ENCODE measurements at places on chromosomes 13 and 19.

DNA sequence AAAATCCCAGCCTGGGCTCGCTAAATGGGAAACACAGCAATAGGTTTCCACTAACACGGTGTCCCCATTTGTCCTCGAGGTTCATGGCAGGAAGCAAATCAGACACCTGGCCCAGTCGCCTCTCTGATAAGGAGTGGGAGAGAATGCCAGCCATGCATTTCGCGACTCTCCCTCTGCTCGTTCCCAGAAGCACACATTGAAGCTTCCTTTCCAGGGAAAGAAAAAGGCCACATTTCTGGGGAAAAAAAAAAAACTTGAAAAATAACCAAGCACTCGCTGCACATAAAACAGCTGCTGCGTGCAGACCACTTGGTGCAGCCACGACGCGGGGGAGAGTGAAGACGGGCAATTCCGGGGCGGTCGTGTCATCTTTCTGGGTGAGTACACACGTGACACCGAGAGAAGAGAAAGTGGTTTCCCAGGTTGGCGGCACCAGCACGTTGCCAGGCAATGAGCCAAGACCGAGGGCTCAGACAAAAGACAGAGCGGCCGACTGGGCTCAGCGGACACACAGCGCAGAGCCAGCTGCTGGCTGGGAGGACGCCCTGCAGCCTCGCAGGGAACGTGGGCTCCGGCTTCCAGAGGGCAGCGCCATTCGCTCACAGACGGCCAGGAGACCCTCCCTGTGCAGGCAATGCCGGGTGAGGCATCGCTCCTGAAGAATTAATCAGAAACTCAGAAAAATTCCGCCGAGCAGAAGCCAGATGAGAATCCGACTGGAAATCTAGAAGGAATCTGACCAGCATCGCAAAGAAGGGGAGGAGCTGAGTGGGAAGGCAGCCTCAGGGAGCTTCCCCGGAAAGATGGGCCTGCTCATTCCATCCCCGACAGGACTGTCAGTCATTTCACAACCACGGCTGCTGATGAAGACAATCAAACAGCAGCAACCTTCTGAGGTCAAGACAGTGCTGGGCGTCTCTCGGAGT lies 83.2 kb upstream of the IRS2 start:
- DNase-seq = peak; percentile 80

DNA sequence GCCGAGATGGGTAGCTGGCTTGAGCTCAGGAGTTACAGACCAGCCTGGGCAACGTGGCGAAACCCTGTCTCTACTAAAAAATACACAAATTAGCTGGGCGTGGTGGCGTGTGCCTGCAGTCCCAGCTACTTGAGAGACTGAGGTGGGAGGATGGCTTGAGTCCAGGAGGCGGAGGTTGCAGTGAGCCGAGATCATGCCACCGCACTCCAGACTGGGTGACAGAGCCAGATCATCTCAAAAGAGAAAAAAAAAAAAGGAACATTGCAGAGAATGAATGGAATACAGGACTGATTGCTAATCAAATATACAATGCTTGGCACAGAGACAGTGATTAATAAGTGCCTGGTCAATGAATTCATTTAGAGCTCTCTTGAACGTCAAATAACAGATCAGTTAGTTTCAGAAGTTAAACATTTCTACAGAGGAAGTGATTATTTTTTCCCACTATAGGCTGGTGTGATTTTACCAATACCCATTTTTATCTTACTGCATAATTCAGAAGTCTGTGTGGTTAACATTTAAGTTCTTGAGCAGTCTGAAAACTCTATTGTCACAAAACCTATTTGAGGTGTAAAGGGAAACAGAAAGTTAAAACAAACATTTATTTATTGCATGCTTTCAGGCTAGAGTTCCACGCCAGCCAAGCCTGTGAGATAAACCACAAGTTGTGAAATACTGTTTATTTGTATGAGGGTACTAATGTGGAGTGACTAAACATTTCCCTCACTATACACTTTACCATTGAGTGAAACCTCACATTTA lies 7.7 kb upstream of the TBC1D4 start:
- DNase-seq = no peak

GRCh38 chr13:44967704-44968433 lies 21.4 kb downstream of the NUFIP1 start:
- DNase-seq = peak; percentile 20

GRCh38 chr13:110503037-110503901 lies 58.3 kb downstream of the RAB20 start:
- peak; percentile 12 for DNase-seq

DNA sequence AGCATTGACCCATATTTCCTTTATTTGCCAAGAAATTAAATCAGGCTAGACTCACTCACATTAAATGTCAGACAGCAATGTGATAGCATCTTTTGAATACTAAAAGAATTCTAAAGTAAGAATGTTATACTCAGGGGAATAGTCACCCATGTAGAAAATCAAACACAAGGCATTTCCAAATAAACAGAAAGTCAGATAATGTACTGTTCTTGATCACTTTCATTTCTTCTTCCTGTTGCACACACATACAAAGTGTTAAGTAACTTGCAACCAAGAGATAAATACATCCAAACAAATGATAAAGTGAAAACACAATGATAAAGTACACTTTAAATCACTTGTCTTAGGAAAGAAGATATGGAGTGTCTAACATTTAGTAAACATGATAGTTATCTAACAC lies 1366.6 kb upstream of the MIR17HG start:
- DNase-seq = no peak
